ENCODE measurements at places on chromosomes 6 and 20.

DNA sequence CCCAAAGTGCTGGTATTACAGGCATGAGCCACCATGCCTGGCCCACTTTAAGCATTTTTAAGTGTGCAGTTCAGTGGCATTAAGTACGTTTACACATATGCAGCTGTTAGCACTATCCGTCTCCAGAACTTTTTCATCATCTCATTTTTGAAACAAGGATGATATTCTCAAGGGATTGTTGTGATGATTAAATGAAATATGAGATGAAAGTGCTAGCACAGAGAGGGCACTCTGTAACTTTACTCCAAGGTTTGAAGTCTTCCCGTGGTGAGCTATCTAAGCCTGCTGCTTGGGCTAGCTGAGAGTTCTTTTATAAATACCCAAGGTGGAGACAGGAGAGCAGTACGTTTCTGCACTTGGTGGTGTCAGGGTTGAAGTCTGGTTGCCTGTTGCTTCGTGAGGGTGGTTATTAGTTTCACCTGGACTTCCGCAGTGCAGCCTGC lies 6.6 kb downstream of the TM9SF4 start:
- no peak for DNase-seq

- no peak for DNase-seq
These were observed 100.3 kb downstream of the TMEM242 start for GRCh38 chr6:157223021-157223430.

DNA sequence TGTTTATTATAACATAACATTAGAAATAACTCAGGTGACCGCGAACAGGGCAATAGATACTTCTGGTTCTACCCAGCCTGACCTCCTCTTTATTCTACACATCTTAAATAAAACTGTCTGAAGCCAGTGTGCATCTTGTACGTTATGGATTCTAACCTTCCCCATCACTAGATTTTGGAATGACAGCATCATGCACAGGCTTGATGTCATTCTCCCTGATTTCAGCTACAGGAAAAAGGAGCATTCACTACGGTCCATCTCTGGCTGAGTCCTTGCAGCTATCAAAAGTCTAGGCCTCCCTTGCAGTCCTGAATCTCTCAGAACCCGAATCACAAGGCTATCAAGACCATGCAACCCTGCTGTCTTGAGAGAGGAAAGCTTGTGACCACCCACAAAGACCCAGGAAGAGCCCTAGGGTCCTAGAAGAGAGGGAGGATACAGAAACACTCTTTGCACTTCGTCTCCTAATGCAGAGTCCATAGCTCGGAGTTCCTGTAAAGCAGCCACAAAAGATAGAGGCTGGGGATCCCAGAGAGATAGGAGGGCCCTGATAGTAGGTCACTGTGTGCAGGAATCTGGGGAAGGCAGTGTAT lies 845 bp downstream of the HLA-DPA1 start:
- no peak for DNase-seq

DNA sequence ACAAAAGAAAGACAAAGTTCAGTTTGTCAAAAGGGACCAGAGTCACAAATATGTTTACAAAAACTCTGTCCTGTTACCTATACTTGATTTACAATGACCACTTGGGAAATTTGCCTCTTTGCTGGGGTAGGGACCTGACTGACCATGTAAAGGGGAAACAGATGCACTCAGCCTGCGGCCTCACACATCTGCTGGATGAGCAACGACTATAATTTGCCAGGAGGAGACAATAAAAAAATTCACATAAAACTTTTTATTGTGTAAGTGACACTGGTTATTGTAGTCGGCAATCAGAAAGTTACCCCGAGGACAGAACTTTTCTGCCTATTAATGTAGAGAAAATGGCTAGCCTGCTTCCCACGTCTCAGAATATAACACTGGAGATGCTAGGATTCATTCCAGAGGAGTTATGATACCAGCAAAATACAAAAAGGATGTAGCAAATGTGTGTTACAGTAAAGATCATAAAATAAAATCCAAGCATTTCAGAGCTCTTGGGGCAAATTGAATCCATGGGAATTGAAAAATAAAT lies 415.4 kb upstream of the SPTLC3 start:
- no peak for DNase-seq

- DNase-seq: no peak
These were observed 29.3 kb downstream of the ADGRG6 start for GRCh38 chr6:142331075-142331551.

DNA sequence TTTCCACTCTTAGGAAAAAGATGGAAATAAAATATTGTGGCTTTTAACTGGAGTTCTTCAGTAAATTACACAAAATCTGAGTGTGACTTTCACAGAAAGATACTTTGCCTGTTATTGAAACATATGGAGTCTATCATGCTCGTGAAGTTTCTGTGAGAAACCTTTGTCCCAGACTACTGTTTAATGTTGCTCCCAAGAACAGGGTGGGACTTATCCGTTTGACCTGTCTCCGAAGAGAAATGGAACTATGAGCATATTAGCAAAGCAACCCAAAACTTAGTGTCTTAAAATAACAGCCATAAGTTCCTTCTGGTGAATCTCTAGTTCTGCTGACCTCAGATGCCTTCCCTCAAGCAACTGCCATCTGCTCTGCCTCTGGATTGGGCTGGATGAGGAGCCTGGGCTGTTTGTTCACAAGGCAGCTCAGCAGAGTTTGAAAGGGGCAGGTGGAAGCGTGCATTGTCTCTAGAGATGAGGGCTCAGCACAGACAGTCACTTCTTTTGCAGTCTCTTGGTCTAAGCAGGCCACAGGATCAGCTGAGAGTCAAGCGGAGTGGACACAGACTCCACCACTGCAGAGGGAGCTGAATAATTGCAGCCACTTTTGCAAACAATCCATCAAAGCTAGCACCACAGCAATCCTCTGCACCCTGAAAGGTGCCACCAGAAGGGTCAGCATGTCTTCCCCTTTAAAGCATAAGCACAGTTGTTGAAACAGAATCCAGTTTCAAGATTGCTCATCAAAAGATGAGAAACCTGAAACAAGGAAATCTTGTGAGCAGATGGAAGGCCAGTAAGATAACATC lies 52.8 kb downstream of the MYB start:
- DNase-seq: no peak

GRCh38 chr6:118485601-118486550 lies 62.2 kb upstream of the PLN start:
- no peak for DNase-seq

DNA sequence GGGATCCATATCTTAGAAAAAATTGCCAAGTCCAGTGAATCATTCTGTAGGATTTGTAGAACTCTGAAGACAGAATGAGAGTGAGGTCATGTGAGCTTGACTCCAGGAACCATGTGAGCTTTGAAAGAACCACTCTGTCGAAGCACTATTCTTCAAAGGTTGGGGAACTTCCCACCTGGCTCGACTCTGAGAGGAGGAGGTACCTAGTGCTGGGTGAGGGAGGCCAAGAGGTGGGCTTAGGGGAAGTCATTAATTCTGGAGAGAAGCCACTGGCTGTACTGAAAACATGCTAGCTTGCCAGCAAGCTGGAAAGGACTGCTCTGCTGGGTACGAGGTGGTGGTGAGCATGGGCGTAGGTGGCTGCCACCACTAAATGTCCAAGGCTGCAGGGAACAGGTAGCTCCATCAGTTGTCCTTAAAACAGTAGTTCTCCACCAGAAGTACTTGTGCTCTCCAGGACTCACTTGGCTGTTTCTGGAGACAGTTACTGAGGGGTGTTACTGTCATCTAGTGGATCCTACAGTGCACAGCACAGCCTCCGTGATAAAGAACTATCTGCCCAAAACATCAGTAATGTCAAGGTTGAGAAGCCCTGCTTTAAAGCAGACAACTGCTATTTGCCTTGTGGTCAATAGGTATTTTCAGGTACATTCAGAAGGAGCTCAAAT lies 34.7 kb upstream of the SYNJ2 start:
- no peak for DNase-seq

All from anterior cingulate cortex (tissue), 58 donors.